ENCODE measurements at places on chromosomes 5 and 9.

GRCh38 chr5:76401801-76402250 is 1.3 kb upstream of the IQGAP2 start:
- DNase-seq = peak; percentile 43

- DNase-seq = no peak
Observed at GRCh38 chr5:160769301-160769700, 82.7 kb downstream of the ATP10B start.

DNA sequence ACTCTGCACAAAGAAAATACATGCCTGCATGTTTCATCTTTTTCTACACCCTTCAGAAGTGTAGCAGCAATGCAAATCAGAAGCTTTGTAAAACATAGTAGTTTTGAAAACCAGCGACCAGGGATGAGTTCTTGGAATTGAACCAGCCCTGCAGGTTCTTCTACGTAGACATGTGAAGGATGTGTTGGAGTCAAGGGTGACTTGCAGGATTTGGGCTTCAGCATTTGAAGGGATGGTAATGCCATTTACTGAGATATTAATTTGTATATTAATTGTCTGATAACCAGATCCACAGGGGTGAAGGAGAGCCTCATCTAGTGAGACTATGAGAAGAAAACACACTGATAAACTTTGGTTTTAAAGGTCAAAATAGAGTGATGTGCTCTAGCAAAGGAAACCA is 72.4 kb downstream of the KIAA1958 start:
- no peak for DNase-seq

- no peak for DNase-seq
Observed at GRCh38 chr9:100521282-100521681, 48.3 kb downstream of the TMEFF1 start.

GRCh38 chr5:83864652-83865051 is 144.0 kb upstream of the HAPLN1 start:
- DNase-seq = no peak

DNA sequence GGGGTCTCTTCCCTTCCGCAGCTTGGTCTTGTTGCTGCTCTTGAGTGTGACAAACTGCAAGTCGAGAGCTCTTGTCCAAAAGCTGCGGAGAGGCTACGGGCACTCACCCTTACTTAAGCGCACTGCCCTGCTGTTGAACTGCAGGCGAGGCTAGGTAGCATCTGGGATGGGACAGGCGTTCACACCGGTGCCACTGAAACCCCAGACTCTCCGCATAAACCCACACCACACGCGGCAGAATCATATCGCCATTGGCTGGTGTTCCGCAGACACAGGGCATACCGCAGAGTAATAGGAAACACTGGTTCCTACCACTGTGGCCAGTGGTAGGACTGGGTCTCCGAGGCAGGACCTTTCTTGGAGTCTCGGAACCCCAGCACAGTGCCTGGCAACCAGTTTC is 2.2 kb upstream of the NPR3 start:
- DNase-seq = no peak

DNA sequence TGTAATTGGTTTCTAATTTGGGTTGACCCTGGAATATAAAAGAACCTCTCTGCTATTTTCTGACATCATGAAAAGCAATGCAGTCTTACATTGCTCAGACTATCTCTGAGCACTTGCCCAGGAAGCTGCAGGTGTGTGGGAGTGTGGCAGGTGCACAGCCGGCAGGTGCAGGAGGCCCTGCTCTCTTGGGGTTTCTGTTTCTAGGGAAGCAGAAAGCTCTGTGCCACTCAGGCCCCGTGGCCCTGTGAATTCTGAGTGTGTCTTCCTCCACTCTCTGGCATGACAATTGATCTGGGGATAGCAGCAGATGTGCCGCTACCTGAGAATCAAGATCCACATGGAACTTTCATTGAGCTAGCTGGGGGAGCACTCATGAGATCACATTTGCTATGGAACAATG is 45.7 kb upstream of the IRX2 start:
- DNase-seq = no peak

DNA sequence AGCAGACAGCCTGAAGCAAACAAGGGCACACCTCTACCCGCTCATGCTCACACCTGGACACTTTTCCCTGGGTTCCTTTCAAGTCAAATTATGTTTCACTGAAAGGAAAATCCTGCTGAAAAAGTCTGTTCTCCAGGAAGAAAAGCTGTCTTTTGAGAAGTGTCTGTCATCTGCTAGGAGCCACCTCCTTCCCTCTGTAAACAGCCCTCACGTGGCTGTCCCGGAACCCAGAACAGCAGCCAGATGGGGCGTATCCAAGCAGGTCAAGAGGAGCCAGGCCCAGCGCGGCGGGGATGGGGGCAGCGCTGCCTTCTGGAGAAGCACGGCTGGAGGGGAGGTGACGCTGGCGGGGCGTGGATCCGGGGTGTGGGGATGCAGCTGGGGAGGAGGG is at the start of gene PNPLA7:
TSS of gene PNPLA7 (minus strand) at position 172 of the 391 bp plus-strand sequence. CDS start 205 bp downstream, outside the sequence.
- DNase-seq = peak; percentile 51

GRCh38 chr5:150612405-150612804 is 28.1 kb upstream of the SYNPO start:
- no peak for DNase-seq

- DNase-seq = no peak
Observed at GRCh38 chr9:99678566-99678965, 143.1 kb upstream of the NR4A3 start.

GRCh38 chr9:126001581-126002225 is 254.5 kb downstream of the PBX3 start:
- no peak for DNase-seq

GRCh38 chr5:75574791-75575190 is 36.5 kb upstream of the ANKDD1B start:
- DNase-seq = no peak

GRCh38 chr5:172951371-172952033 is 7.7 kb upstream of the RPL26L1 start:
- no peak for DNase-seq

DNA sequence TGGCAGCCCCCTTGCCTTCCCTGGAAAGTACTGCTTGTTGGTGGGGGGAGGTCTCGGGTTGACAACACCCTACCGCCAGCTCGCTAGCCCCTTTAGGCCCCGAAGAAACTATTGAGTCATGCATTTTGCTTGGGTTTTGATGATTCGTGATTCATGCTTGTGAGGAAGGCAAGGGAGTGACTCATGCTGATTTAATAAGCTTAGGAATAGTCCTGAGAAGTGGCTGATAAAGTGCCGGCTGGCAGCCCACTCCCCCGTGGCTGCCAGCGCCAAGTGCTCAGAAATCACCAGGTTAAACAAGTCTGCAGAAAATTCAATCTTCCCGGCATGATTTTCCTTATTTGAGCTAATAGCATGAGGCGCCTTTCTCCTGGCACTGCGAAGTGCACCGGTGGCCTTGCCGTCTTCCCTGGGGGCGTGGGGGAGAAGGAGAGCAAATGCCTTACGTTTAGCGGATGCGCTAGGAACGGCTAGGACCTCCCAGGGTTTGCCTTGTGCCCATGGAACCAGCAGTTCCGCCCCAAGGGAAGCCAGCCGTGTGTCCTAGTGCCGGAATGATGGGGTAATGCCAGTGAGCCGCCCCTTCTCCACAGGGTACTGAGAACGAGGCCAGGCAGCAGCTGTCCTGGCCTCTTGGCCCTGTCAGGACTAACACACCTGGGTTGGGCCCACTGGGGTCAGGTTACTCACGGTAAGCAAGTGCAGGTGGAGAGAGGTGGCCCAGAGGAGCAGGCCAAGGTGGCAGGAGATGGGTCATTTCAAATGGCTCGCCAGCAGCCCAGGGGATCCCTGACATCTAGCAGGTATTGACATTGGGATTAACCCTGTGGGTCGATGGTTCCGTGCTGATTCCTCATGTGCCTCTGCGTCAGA is 151.9 kb downstream of the MACROH2A1 start:
- peak; percentile 56 for DNase-seq

GRCh38 chr9:16058131-16058549 is 505.3 kb downstream of the CCDC171 start:
- DNase-seq = no peak

DNA sequence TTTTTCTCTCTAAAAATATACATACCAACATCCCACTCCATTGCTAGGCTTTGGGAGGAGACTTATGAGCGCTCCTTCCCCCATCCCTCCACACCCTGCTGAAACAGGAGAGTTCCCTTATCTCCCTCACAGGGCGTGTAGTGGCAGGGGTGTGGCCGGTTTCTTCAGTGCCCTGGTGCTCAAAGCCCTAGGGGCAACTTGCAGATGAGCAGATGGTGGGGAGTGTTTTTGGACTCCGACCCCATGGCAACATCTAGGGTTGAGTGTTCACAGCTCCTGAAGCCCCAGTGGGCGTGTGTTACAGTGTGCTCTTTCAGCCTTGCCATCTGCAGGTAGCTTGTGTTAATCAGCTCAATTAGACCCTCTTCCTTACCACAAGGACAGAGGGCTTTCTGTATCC is 409.5 kb downstream of the MAT2B start:
- peak; percentile 41 for DNase-seq

DNA sequence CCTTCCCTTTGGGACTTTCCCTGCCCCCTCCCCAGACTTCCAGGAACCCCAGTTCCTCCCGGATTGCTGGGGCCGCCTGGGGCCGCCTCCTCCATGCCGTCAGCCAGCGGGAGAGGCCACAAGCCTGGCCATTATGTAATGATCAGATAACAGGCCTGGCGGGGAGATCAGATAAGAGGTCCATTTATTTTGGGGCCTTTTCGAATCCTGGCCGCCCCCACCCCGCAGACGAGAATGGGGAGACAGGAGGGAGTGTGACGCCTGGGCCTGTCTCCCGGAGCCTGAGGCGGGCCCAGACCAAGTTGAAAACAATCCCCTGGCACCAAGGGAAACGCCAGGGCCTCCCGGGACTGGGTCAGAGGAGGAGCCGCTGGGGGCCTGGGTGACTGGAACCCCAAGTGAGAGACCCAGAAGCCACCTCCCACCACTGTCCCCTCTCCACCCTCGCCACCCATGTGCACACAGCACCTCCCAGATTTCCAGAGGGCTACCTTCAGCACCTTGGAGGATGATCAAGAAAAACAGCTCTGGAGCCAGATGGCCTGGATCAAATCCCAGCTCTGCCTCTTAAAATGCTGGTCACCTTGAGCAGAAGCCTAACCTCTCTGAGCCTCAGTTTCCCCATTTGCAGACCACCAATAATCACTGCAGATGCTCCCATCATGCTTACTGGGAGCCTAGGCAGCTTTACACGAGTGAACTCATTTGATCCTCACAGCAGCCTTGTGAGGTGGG is 7.8 kb downstream of the ENG start:
- DNase-seq = no peak

Measured in CD14-positive monocyte (primary cell).